ENCODE measurements at places on chromosomes 7 and 10. TPM values are rescaled to one million over a fixed set of nuclear protein-coding genes. Genes with fewer than 3 reads are reported as not detected.

DNA sequence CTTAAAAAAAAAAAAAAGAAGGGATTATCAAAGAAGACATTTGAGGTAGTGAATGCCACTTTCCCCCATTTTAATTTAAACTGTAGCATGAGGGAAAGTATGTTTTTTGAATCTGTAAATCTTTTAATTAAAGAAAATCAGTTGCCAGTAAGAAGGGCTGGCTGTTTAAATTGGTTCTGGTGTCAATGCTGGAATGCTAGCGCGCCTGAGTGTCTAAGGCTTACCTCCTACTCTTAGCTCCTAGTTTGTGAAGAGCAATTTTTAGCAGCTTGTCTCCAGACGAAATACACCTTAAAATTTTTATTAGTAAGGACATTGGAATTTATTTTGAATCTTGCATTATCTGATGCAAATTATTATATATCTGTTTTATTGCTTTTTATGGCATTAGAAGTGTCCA, 54.1 kb downstream of the UBE3C start:
- DNase-seq: no peak

Gene CFAP70
- 10.0 TPM for polyA plus RNA-seq

Gene CYP2C19
- 0.07 TPM for polyA plus RNA-seq

Gene CACNB2
- polyA plus RNA-seq: 9.6 TPM

DNA sequence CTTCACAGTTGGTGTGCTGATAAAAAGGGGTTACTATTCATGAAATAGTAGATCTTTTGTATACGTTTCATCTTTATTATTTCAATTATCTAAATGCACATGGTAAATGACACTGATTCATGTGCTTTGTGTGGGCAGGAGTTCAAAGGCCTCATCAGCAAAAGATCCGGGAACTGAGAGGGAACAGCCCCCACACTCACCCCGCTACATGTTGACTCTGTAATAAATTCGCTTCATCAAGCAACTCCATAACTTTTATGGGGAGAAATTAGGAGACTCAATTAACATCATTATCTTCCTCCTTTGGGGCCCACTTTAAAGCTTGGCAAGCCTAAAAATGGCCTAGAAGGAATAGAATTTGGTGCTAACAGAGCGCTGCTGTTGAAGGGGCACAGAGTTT, 250.7 kb upstream of the BMPER start:
- DNase-seq: no peak

Gene CYP3A7
- 0.11 TPM for polyA plus RNA-seq

GRCh38 chr10:59558066-59558465, 151.6 kb downstream of the SLC16A9 start:
- no peak for DNase-seq

GRCh38 chr7:117839507-117839906, 33.7 kb downstream of the CTTNBP2 start:
- DNase-seq: no peak

GRCh38 chr10:3427347-3427746, 254.8 kb upstream of the PITRM1 start:
- DNase-seq: no peak

Gene ADRA2A
- polyA plus RNA-seq: 15.0 TPM

- no peak for DNase-seq
Measured at GRCh38 chr10:87506956-87507355, 2.3 kb downstream of the MINPP1 start.

DNA sequence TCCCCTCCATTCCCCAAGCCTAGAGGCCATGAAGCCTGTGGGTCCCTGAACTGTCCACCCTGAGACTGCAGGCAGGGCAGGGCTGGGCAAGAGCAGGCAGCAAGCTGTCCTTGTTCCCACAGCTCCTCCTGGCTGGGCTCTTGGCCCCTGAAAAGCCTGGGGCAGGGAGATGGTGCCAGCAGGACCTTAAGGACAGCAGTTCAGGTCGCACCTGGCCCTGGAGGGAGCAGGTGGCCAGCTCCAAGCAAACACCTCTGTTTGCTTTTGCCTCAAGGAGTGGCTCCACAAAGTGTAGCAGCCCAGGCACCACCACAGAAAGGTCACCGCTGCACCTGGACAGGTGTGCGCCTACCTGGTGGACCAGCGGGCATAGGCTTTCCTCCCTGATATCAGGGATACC, 5.2 kb downstream of the RET start:
- DNase-seq: peak; percentile 76

Gene CLRN3
- not detected for polyA plus RNA-seq

DNA sequence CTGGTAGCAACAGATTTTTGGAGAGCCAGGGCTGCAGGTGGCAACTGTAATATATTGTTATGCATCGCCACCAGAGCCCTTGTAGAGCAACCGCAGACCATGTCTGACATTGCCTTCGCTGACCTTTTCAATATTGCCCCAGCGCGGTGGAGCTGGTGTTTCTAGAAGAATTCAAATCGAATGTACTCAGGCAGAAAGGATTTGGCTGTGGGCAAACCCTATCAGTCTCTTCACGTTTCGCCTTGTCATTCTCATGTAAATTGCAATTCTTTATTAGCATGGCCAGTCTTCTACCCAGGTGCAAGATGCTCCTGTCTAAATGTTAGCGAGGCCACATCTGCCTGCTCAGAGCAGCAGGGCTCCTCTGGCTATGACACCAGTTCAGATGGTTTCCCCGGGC, 490.2 kb upstream of the AUTS2 start:
- no peak for DNase-seq

Gene DPYSL4
- 2.8 TPM for polyA plus RNA-seq

Gene BICC1
- polyA plus RNA-seq: 19.4 TPM

DNA sequence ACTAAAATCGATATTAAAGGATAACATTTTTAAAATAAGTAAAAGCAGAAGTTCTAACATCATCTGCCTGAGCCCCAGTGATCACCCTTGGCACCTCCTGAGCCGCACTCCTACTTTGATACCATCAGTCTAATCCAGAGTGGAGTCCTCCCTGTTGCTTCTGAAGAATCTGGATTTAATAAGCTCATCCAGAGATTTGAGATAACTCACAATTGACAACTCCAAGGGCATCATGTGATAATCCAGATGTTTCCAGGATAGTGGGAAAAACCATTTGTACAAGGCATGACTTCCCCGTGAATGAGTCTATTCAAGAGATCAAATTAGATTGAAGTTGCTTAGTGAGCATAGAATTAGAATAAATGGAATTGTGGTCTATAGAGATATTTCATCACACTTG, 475.8 kb upstream of the C7orf33 start:
- no peak for DNase-seq

- no peak for DNase-seq
Measured at GRCh38 chr7:4297165-4297917, 384.8 kb upstream of the FOXK1 start.

- DNase-seq: no peak
Measured at GRCh38 chr10:77689339-77689738, 51.7 kb upstream of the KCNMA1 start.

- DNase-seq: no peak
Measured at GRCh38 chr10:76205361-76205760, 773.9 kb downstream of the LRMDA start.

Gene TUBB8
- polyA plus RNA-seq: 0.46 TPM

Gene CALML3
- polyA plus RNA-seq: 0.05 TPM

GRCh38 chr7:25945608-25946007, 206.4 kb upstream of the NFE2L3 start:
- no peak for DNase-seq

Gene OR2A42
- polyA plus RNA-seq: not detected

Gene TRIM50
- polyA plus RNA-seq: 31.7 TPM

DNA sequence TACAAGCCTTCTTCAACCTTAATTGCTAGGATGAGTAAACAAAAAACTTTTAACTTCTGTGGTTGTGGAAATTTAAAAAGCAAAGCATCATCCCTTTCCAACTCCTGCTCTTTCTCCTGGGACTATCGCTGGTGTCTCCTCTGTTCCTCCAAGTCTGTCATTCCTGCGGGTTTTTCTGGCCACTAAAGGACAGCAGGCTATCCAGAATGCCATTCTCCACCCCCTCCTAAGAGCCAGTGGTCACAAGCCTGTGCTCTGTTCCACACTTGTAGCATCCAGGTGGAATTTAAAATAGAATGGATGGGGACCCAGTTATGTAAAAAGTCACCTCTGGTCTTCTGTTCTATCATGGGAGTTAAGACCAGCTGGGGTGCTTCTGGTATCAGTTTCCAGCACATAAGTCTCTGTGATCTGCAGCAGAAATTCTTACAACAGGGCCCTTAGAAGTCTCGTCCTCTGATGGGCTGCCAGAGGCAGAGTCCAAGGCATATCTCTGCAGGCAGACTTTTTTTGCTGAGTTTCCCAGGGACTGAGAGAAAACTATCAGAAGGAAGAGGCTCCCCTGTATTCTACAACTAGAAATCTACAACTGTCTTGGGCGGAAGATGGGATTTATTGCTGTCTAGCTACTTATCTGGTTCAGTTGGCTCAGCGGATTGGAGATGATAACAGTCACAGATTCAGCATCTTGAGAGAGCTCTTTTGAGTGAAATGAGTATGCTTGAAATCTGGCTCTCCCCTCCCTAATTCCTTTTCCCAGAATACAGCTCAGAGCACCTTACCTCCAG, 5.1 kb upstream of the WNT16 start:
- no peak for DNase-seq

- no peak for DNase-seq
Measured at GRCh38 chr7:150951521-150951920, 26.6 kb downstream of the KCNH2 start.

DNA sequence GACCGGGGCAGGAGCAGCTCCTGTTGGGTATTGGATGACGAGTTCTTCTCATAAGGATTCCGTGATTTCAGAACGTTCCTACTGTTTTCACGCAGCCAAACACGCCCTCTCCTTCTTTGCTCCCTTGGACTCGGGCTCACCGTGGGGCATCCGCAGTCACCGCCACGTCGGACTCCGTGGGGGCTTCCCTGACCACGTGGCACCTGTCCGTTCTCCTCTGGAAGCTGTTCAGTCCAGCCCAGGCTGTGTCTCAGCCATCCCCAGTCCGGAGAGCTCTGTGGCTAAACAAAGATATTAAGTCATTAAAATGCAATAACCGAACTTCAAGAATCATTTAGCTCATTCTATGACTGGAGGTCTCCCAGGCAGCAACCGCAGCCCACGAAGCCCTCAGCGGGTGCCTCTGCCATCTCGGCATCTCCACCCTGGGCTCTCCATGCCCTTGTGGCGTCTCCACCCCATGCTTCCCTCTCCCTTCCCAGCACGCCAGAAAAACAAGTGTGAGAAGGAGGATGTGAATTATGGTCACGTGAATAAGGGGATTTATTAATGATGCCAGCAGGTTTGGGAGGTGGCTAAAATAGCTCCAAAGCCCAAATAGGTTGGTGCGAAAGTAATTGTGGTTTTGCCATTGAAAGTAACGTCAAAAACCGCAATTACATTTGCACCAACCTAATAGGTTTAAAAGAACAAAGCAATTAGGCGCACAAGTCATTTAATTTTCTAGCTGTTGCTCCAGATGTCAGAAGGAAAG, 224.6 kb upstream of the PPP2R2D start:
- DNase-seq: no peak

DNA sequence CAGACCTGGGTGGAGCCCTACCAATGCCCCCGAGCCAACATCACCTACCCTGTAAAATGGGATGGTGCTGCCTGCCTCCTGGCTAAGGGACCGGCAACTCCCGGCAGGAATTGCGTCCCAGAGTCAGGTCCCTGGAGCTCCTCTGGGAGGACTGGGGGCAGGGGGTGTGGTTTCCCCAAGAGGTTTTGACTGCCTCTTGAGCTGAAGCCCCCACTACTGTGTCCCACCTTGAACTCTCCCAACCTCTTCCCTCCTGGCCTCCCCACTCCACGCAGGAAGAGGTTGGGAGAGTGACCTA, 1.3 kb downstream of the SH2B2 start:
- no peak for DNase-seq

Gene TMEM209
- polyA plus RNA-seq: 5.9 TPM

DNA sequence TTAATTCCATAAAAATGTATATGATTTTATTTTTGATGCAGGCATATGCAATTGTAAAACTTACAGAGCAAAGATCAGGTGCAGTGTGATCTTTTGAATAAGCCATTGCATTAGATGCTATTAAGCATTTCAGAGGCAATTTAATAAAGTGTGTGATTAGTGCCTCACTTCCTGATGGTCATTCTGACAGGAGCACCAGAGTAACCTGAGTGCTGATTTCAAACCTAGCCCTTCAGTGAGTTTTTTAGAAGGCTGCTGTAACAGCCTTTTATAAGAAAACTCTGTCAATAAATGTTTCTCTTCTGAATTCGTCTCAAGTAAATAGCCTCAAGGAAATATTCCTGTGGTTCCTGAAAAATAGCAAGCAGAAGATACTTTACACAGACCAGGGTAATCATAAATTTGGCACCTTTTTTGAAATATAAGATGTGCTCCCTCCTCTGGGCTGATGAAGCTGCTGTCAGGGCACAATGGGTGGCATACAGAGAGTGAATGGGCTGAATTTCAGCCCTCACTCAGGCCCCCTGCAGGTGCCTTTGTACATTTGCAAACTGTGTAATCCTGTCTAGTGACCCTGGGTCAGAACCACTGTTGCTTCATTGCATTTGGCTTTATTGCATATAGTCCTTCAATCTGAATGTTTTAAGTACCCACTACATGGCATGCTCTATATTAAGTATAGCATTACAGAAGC, 193.7 kb upstream of the CSTF2T start:
- DNase-seq: no peak

Gene WNT16
- 0.05 TPM for polyA plus RNA-seq

Gene HACD1
- polyA plus RNA-seq: 6.0 TPM

- DNase-seq: no peak
Measured at GRCh38 chr10:124619802-124620490, 124.2 kb downstream of the FAM53B start.

Gene TMEM229A
- polyA plus RNA-seq: 0.12 TPM

GRCh38 chr10:30581779-30582380, 47.7 kb downstream of the LYZL2 start:
- DNase-seq: no peak

DNA sequence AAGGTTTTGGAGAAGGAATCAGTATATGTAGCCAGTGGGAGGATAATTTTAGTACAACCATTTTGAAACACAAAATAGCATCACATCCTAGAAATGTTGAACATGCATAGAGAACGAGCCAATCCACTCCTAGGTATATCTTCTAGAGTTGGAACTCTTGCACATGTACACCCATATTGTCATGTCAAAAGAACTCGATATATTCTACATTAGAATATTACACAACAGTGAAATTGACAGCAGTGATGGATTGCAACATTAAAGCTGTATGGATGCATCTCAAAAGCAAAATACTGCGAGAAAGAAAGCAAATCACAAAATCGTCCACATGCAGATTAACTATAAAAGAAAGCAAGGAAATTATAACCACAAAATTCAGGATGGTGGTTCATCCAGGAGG, 159.3 kb upstream of the NEBL start:
- DNase-seq: no peak

Gene NKX2-3
- polyA plus RNA-seq: 1.0 TPM

- DNase-seq: no peak
Measured at GRCh38 chr7:138338361-138338760, 121.7 kb upstream of the TRIM24 start.

Gene CCL24
- not detected for polyA plus RNA-seq

- DNase-seq: no peak
Measured at GRCh38 chr10:70289739-70290138, 5.9 kb upstream of the NPFFR1 start.

- DNase-seq: no peak
Measured at GRCh38 chr7:117774943-117775342, 98.3 kb downstream of the CTTNBP2 start.

All from pancreas (tissue), 10 donors.